ENCODE measurements at places on chromosomes 5 and 9. TPM values are rescaled to one million over a fixed set of nuclear protein-coding genes. Genes with fewer than 3 reads are reported as not detected.

Gene DMGDH
- total RNA-seq: 5.2 TPM

Gene GABRA1
- not detected for total RNA-seq

Gene GTF3C5
- total RNA-seq: 32.3 TPM

Gene SLC6A3
- total RNA-seq: not detected

Gene NINJ1
- total RNA-seq: 58.8 TPM

Gene INSL4
- not detected for total RNA-seq

Gene UGT3A1
- total RNA-seq: not detected

Gene FAM78A
- total RNA-seq: 6.3 TPM

Gene PCDHB9
- 1.0 TPM for total RNA-seq

Gene COL23A1
- total RNA-seq: 0.55 TPM

Gene KIF27
- 3.9 TPM for total RNA-seq

DNA sequence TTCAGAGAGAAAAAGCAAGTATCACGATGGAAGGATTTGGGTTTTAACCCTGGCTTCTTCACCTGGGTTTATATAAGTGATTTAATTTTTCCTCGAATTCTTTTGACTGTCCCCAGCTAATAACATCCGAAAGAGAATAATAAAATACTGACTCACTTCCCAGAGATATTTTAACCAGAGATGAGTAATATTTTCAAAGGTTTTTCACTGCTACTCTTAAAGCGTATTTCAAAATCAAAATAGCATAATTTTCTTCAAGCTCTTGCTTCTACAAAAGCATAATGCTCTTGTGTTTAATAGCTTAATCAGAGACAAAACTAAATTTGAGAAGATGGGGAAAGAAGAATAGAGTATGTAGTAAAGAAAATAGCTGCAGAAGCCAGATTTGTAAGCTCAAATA is 215.2 kb upstream of the PTGER4 start:
- no peak for DNase-seq

DNA sequence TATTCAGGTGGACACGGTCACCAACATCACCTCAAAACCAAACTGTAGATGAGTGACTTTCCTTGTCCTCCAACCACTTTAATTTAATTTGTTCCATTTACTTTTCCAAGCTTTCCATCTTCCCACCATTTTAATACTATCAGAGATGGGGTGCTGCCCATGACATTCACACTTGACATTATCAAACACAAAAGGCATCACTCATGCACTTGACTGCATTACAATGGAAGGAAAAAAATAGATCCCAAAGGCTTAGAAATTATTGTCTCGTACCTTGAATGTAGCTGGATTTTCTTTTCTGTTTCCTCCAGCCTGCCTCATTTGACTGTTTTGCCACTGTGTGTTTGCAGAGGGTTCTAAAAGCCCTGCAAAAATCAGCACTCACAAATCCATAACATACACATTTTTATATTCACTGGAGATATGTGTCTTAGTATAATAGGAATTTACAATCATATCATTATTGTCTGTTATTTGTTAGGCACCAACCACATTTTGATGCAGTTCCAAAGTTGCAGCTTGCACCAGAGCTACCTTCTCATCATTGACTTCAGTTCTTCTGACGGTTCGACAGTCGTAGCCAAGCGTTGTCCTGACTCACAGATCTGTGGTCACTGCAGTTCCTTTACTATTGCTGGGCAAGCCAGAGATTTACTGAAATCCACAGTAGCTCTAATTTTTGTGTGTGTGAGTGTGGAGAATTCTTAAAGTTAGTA is 712.3 kb upstream of the WWC1 start:
- no peak for DNase-seq

GRCh38 chr5:922436-923280 is 30.0 kb downstream of the TRIP13 start:
- peak; percentile 72 for DNase-seq

GRCh38 chr9:104572612-104573011 is 3.6 kb downstream of the OR13C8 start:
- DNase-seq: no peak

- DNase-seq: no peak
These were observed 8.2 kb downstream of the TENT4A start for GRCh38 chr5:6721442-6721841.

GRCh38 chr9:92669527-92669889 is 423 bp downstream of the IPPK start:
- DNase-seq: peak; percentile 89

GRCh38 chr9:100070104-100071041 is 28.4 kb downstream of the ERP44 start:
- no peak for DNase-seq

DNA sequence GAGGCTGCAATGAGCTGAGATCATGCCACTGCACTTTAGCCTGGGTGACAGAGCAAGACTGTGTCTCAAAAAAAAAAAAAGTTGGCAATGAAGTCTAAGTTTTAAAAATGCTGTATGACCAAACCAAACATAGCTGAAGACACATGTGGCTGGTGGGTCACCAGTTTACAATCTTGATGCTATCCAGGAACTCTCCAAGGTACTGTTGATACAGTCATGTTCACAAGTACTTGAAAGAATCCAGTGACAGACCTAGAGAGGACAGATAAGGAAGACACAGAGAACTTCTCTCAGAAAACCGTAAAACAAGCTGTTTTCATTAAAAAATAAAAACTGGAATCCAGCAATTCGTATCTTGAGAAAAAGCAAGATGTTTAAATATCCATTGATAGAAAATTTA is 95.7 kb downstream of the ACTBL2 start:
- no peak for DNase-seq

- DNase-seq: peak; percentile 67
These were observed 16.7 kb downstream of the PDLIM4 start for GRCh38 chr5:132274050-132274792.

DNA sequence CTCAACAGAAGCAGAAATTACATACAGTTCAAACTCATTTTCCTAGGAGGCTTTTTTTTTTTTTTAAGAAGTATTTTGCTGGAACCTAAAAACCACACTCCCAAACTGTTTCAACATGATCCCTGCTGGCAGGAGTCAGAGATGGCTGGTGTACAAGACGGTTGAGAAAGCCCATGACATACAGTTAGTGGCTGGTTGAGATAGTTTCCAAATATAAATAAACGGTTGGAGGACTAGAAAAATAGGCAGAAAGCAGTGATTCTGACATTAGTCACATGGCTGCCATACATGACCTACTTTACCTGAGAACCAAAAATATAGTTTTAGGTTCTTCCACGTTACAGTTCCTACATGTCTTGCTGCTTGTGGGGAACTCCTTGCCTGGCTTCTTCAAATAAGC is 31.7 kb upstream of the BASP1 start:
- DNase-seq: no peak

DNA sequence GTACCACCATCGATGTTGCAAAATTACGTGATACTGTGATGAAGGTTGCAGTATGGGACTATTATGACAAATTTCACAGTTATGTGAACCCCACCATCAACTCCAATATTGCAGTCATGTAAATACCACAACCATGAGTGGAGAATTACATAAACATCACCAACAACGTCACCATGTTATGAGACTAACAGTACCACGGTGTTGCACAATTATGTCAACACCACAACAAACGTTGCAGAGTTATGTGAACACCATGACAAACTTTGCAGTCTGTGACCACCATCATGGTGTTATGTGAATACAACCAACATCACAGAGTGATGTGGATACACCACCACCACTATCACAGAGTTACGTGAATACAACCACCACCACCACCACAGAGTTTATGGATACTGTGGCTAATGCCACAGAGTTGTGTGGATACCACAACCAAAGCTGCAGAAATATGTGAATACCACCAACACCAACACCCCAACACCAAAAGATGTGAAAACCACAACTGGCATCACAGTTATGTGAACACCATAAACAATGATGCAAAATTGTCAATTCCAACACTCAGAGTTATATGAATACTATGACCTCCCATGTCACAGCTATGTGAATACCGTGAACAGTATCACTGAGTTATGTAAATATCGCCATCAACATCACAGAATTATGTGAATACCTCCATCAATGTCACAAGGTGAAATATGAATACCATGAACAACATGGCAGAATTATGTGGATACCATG is 62.4 kb downstream of the SHC3 start:
- no peak for DNase-seq

DNA sequence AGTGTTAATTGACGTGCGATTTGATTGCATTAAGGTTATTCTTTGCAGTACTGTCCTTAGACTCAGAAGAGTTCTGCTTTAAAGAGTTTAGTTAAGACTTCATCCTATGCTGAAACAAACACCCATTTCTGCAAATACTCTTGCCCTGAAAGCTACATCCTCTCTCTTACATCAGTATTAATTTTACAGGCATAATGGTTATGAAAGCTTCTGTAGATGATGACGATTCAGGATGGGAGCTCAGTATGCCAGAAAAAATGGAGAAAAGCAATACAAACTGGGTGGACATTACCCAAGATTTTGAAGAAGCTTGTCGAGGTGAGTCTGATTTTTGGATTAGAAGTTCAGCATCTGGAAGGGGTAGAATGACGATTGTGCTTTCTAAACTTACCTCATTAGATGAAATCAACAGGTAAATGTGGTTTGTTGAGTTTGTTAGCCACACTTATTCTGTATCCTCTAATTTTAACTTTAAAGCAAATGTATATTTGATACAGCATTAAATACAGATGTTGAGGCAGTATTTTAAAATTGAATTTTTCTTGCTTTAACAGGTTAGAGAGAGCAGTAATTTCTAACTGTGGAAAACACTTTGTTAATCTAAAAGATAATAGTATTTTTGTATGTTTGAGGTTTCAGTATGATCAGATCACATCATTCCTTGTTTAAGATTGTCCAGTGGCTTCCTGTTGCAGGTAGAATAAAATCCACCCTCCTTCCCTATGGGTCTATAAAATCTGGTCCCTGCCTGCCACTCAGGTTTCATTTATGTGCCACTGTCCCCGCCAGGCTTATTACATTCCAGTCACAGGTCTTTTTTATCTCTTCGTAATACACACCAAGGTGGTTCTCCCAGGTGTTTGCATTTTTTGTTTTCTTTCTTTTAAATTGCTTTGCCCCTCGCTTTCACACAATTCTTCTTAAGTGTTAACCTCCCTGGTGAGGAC is 1.3 kb downstream of the NAA35 start:
- no peak for DNase-seq

DNA sequence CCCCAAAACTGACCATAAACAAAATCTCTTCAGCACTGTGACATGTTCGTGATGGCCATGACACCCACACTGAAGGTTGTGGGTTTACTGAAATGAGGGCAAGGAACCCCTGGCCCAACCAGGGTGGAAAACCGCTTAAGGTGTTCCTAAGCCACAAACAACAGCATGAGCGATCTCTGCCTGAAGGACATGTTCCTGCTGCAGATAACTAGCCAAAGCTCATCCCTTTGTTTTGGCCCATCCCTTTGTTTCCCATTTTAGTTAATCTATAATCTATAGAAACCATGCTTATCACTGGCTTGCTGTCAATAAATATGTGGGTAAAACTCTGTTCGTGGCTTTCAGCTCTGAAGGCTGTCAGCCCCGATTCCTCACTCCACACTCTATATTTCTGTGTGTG is 21.8 kb upstream of the TUT7 start:
- DNase-seq: no peak
